Sigmoid colon (tissue), 7 donors: ENCODE measurements at places on chromosomes 3 and 15. TPM values are rescaled to one million over a fixed set of nuclear protein-coding genes. Genes with fewer than 3 reads are reported as not detected.

GRCh38 chr3:14425581-14426304 lies 23.3 kb downstream of the SLC6A6 start:
- DNase-seq, result no peak

DNA sequence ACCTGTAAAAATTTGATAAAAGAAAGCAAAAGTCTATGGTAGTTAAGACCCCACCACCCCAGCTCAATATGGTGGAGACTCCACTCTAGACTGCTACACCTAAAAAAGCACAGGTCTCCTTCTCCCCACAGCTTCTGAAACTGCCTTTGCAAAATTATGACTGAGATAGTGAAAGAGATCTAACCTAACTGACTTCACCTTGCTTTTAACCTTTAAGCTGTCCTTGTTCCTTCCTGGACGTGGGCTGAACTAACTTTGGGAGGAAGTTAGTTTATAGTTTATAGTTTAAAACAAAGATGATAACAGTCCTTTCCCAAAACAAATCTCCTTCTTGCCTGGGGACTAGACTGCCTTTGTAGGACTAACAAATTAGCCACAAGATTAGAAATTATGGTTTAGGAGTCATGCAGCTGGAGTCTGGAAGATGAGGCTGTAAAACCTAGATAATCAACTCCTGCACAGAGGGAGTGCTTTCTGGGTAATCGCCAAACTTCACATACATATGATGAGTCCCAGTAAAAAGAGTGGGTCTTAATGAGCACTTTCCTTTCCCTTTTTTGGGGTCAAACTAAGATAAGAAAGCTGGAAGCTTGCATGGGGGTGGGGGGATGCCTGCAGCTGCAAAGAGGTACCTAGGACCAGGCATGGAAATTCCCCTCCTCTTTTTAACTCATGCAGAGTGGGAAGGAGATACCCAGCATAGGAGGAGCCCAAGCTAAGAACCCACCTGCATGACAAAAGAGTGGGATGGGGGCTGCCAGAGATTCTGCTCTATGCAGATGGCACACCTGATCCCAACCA lies 17.5 kb downstream of the CCR8 start:
- DNase-seq, result no peak

DNA sequence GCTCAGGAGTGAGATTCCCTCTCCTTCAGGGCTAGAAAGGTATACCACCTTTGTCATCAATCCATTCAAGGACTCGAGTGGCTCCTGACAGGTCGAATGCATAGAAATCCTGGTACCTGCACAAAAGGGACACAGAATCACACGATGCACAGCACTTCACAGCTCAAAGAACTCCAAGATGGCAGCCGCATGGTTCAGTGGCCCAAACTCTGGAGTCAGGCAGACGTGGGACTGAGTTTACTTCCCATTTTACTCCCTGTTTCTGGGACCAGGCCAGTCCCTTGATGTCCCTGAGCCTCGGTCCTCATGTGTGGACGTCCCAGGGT lies 536 bp downstream of the WDR73 start:
- DNase-seq, result no peak

DNA sequence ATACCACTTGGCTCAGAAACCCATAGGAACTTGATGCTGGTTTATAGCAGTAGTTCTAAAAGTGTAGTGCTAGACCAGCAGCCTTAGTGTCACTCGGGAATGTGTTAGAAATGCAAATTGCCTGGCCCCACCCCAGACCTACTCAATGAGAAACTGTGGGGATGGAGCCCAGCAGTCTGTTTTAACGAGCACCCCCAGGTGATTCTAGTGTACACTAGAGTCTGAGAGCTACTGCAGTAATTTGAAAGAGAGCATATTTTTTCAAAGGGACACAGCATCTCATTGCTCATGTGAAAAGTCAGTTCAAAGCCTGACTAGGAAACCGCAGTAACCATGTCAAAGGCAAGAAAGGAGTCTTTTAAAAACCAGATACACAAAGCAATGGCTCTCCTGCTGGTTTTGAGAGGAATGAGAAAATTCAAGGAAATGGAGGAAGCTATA lies 313.4 kb downstream of the SQOR start:
- DNase-seq, result no peak

Gene OR4F6
- not detected for total RNA-seq

Gene CPLX3
- total RNA-seq, result not detected
